Stimulated activated CD4-positive, alpha-beta T cell treated with anti-CD3 and anti-CD28 coated beads, TNF-alpha, amount 100 ng/mL, for 48 hours (primary cell): ENCODE measurements at places on chromosomes 6 and 20.

DNA sequence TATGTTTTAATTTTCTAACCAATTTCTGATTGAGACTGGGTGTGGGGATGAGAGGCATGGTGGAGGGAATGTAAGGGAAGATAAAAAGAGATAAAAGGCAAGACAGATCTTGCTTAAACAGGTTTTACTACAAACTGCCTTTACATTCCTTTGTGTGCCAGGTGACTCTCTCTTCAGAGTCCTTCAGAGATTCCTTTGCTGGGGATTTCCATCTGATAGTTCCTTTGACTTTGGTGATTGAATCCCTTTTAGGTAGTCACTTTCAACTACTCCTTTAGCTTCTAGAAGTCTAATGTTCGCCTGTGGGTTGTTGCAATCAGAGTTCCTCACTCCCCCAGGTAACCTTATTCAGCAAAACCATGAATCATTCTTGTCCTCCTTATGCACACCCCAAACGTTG, 283.3 kb upstream of the MANEA start:
- no peak for DNase-seq

DNA sequence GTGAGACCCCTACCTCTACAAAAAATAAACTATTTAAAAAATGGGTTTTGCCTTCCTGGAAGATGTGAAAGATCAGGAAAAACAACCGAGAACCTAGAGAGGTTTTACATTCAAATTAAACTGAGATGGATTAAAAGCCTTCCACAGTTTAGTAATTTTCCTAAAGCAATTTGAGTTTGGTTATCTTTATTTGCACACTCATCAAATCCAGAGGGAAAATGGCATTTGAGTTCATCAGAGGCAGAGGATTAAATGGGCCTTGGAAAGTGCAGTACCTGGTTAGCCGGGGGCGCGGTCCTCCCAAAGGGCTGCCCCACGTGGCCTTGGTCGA, 157.0 kb upstream of the INSM1 start:
- no peak for DNase-seq

DNA sequence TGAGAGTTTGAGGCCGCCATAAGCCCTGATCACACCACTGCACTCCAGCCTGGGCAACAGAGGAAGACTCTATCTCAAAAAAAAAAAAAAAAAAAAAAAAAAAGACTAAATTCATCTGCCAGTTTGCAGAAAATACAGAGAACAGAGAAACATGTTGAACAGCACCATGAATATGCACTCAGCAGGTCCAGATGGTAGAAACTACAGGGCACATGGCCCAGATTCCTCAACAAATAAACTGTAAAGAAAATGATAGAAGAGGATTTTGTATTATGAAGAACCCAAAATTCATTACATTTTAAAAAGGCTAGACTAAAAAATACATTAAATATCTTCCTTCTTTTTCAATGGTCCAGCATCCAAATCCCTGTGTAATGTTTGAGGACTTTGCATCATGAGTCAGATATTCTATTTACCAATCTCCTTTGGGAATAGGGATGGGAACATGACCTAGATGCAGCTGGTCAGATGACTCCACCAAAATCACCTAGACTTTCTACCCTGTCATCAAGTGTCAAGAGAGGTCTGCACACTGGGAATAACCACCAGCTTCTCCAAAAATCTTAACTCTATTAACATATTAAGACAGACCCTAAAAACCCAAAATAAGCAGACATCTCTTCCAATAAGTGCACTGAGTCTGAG, 189.1 kb upstream of the TCF21 start:
- DNase-seq, result no peak

DNA sequence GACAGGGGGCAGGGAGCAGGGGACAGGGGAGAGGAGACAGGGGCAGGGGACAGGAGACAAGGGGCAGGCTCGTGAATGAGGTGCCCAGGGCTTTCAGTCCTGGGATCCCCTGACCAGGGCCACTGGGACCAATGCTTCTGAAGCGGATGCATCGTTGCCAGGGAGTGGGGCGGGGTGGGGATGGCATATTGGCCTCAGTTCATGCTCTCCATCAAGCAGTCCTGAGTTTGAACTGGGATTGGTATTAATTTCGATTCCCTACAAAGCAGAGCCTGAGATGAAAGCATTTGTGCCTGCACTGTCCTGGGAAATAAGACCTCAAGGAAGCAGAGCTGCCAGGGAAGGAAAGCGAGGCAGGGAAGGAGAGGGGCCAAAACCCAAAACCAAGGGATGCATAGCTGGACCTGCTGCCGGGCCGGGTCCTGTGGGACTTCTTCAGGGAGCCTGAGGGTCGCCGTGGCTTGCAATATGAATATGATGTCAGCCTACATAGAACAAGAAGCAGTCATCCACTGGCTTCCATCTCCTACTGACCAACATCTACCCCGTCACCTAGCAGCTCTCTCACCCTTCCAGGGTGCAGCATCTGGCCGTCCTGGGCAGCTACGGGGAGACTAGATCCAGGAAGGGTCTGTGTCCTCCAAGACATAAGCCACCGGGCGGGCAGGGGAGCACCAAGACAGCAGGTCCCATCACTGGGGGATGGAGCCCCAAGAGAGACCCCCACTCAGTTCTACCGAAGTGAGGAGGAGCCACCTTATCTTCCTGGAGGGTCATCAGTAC, 233.3 kb downstream of the SYNDIG1 start:
- DNase-seq, result no peak

DNA sequence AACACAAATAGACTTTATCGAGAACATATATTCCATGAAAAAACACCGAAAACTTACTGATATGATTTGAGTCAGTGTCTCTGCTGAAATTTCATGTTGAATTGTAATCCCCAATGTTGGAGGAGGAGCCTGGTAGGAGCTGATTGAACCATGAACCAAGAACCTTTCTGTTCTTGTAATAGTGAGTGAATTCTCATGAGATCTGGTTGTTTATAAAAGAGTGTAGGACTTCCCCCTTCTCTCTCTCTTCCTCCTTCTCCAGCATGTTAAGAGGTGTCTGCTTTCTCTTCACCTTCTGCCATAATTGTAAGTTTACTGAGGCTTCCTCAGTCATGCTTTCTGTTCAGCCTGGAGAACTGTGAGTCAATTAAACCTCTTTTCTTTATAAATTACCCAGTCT, 1289.3 kb upstream of the CITED2 start:
- DNase-seq, result no peak

DNA sequence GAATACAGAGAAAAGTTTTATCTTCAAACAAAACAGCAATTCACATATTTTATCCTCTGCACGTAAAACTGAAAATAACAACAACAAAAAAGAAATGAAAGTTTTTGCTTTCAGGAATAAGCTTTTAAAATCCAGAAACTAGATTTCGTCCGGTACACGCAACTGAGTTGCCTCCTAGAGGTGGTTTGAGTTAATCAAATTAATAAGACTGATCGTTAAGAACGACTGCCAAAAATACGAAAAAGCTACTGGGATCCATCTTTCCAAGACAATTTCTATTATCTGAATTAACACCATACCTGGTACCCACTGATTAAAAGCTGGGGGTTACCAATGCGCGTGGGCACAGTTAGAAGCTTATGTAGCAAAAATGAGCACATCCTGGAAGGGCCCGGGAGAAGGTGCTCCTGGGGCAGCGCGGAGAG, 669 bp downstream of the PDCD2 start:
- DNase-seq, result no peak

DNA sequence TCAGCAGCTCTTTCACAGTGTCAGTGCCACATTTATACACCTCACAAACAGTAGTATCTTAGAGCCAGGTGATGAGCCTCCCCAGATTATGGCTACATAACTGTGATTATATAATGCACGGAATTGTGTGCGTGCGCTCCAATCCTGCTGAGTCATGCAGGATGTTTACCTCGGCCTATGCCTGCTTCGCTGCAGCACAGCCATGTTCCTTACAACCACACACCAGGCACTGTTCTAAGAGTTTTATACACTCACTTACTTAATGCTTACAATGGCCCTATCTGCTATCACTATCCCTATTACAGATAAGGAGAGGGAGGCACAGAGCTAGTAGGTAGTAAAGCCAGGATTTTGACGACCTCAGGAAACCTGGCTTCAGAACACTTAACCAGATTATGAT, 7.3 kb downstream of the ZKSCAN3 start:
- DNase-seq, result no peak

GRCh38 chr6:684831-685636, 7.9 kb downstream of the EXOC2 start:
- peak; percentile 16 for DNase-seq

DNA sequence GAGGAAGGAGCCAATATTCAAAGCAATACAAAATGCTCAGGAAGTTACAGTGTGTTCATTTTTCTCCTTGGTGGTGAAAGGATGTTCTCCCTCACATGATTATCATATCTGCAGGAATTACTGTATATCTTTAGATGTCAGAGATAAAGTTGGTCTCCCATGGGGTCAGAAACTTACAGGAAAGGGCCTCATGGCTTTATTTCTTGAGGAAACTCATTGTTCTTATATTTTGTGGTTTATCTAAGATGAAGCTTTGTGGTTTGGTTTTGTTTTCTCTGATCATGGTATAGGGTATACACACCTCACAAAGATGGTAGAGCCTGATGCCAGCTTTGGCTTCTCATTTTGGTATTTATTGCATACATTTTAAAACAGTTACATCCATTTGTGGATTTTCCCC, 100.5 kb upstream of the STXBP5 start:
- no peak for DNase-seq

- DNase-seq, result no peak
Observed at GRCh38 chr20:18224968-18225568, 63.3 kb upstream of the ZNF133 start.
